ENCODE measurements at places on chromosomes 6 and 20. TPM values are rescaled to one million over a fixed set of nuclear protein-coding genes. Genes with fewer than 3 reads are reported as not detected.

Gene MCCD1
- total RNA-seq: not detected

Gene RIPPLY2
- not detected for total RNA-seq

Gene ISM1
- not detected for total RNA-seq

Gene MICB
- 4.1 TPM for total RNA-seq

Gene TJAP1
- total RNA-seq: 17.7 TPM

- DNase-seq: no peak
Observed at GRCh38 chr6:44474190-44474631, 86.7 kb downstream of the CDC5L start.

GRCh38 chr6:154615483-154616025 lies 105.1 kb upstream of the CNKSR3 start:
- peak; percentile 77 for DNase-seq

DNA sequence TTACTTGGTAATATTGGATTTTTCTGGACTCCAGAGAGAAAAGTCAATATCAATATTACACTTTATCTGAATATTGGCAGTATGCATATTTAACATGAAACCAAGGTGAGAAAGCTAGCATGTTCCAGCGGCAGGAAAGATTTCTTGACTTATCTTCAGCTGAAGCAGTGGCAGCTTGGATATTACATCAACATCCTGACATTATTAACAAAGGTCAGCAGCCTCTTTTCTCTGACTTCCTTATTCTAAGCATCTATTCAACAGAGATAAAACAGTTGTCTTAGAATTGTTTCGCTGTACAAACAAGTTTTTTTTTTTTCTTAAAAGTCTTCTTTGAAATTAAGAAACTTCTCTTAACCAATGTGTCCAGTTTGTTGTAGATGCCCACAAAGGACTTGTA lies 11.8 kb downstream of the DCBLD1 start:
- DNase-seq: no peak

GRCh38 chr20:61968036-61968810 lies 97.5 kb downstream of the TAF4 start:
- DNase-seq: no peak

DNA sequence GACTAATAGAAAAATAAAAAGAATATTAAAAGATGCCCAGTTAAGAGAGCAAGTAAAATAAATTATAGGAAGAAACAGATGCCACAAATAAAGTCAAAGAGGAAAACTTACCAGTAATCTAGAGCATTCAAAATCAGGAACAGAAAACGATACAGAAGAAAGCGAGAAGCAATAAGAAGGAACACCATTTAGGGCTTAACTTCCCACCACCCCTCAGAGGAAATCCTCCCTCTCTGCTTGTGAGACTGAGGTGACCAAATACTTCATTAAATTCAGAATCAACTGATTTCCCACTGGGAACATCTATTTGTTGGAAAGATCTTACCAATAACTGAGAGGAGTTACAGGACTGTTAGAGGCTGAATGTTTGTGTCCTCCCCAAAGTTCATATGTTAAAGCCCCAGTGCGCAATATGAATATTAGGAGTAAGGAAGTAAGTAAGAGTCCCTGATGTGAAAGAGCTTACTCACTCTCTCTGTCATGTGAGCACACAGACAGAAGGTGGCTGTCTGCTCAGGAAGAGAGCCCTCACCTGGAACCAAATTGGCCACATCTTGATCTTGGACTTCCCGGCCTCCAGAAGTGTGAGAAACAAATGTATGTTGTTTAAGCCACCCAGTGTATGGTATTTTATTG lies 19.5 kb downstream of the KATNA1 start:
- no peak for DNase-seq

DNA sequence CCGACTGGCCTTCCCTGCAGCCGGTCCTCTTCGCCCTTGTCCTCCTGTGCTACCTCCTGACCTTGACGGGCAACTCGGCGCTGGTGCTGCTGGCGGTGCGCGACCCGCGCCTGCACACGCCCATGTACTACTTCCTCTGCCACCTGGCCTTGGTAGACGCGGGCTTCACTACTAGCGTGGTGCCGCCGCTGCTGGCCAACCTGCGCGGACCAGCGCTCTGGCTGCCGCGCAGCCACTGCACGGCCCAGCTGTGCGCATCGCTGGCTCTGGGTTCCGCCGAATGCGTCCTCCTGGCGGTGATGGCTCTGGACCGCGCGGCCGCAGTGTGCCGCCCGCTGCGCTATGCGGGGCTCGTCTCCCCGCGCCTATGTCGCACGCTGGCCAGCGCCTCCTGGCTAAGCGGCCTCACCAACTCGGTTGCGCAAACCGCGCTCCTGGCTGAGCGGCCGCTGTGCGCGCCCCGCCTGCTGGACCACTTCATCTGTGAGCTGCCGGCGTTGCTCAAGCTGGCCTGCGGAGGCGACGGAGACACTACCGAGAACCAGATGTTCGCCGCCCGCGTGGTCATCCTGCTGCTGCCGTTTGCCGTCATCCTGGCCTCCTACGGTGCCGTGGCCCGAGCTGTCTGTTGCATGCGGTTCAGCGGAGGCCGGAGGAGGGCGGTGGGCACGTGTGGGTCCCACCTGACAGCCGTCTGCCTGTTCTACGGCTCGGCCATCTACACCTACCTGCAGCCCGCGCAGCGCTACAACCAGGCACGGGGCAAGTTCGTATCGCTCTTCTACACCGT lies 6.1 kb downstream of the UBD start:
- DNase-seq: peak; percentile 87

DNA sequence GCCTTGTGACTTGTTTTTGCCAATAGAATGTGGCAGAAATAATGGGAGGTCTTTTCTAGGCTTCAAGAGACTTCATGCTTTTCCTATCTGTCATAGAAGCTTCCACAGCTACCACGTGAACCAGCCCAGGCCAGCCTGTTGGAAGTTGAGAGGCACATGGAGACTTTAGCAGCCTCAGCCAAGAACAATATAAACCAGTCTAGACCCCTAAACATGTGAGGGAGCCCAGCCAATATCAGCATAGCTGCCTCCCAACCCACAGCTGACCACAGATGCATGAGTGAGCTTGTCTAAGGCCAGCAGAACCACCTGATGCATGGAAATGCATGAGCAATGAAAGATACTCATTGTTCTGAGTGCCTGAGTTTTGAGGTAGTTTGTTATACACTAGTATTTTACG lies 540.7 kb upstream of the BTBD3 start:
- peak; percentile 41 for DNase-seq

GRCh38 chr6:139355777-139356445 lies 18.5 kb downstream of the CITED2 start:
- no peak for DNase-seq

DNA sequence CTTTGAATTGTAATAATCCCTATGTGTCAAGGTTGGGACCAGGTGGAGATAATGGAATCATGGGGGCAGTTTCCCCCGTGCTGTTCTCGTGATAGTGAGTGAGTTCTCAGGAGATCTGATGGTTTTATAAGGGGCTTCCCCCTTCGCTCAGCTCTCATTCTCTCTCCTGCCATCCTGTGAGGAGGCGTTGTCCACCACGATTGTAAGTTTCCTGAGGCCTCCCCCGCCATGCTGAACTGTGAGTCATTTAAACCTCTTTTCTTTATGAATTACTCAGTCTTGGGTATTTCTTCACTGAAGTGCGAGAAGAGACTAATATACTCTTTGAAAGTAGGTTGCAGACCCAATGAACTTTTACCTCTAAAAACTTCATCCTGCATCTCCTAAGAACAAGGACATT lies 39.2 kb upstream of the KCNG1 start:
- DNase-seq: peak; percentile 20

DNA sequence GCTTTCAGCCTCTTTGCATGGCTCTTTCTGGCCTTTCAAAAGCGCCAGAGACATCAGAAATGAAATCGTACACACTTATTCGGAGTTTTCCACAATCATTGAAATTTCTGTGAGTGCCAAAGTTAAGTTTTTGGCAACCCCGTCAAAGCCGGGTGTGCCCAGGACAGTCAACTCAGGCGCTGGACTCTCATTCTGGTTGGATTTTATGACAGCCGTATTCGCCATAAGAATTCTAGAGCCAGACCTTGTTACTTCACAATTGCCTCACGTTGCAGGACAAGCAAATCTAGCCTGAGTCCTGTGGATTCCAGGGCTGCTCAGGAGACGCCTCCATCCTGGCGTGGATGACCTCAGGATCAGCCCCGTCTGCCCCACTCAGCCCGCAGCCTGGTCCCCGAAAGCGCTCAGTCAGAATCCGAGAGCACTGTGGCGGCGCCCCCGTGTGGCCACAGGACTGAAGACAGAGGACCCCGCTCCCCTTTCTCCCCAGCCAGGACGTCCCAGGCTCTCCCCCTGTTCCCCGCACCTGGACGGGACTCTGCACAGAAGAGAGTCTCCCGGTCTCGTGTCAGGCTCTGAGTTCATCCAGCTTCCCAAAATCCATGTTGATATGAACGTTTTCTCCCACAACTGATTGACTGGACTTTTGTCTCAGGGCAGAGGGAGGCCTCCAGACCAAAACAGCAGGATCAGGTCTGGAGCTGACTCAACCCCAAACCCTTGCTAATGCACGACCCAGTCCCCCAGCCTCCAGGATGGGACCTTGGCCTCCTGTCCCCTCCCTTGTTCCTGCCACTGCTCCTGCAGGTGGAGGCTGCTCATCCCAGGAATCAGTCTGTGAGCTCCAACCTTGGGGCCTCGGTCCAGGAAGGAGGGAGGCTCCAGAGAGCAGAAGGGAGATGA lies 38.2 kb downstream of the MICA start:
- DNase-seq: peak; percentile 87

DNA sequence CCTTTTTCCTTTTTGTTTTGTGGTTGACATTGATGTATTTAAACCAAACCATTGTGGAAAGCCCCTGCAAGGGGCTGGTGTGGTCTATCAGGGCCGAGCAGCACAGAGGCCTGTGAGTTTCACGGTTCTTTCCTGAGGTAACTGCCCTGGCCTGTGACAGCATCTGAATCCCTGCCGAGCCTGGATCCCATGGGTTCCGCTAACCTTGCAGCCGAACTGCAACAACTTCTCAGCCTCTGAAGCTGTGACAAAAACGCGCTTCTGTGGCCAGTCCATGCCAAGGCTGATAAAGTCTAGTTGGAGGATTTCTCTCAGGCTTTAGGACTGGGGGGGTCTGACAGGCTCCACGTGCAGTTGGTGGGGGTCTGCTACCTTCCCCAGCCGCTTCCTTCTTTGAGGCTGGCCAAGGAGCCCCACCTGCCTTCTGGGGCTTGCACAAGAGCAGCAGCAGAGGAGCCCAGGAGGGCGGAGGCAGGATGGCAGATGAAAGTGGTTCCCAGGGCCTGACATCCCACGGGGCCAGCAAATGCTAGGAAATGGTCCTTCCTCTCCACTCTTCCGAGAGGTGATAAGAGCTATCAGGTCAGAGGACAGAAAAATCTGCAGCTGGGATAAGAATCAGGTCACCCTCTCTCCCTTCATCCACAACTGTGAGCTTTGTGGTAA lies 150.9 kb downstream of the PREX1 start:
- no peak for DNase-seq

GRCh38 chr6:105072798-105073199 lies 107.0 kb downstream of the POPDC3 start:
- DNase-seq: peak; percentile 60

DNA sequence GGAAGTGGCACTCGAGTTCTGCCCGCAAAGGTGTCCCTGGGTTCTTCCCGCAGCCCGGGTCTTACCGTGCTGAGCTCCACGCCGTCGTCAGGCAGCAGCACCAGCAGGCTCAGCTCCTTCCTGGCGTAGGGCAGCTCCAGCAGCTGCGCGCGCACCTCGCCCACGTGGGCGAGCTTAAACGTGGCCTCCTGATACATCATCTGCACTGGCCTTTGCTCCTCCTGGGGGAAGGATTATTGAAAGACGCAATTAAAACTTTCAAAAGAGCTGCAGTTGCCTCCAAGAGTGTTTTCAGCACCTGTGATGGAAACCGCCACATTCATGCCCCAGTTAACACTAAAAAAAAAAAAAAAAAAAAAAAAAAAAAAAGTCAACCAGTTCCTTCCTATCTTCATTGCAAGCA lies 11.3 kb downstream of the SERPINB9 start:
- DNase-seq: no peak

- DNase-seq: no peak
Observed at GRCh38 chr6:130994319-130995097, 68.5 kb downstream of the EPB41L2 start.

- no peak for DNase-seq
Observed at GRCh38 chr20:4056880-4057279, 41.5 kb upstream of the RNF24 start.

GRCh38 chr20:43710370-43711044 lies 16.3 kb downstream of the GTSF1L start:
- DNase-seq: no peak

Measured in GM23248 (cell line).